ENCODE measurements at places on chromosomes 3 and 15.

DNA sequence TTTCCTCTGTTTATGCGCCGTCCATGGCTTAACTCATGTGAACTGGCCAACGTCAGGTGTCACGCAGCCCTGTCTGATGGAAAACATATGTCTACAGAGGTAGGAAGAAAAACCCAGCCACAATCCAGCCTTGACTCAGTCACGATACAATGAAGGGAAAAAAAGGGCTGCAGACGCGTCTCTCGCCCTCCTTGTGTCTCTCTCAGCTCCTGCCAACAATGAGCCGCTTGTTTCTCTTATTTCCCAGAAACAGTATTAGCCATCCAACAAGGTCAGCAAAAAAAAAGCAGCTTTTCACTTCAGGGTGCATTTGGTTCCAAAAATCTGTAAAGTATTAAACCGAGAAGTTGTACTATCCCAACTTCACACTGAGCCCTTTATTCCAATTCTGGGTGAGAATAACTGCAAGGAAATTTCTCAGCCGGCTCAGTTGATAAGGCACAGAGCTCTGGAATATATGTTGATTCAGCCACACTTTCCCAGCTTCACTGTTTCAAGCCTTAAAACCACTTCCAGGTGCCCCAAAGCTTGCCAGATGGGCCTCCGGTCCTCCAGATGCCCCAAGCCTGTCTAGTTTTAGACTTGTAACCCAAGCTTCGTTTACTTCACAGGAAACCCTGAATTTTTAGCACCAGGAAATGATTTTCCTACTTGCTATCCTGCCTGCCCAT, 79.4 kb downstream of the TM4SF4 start:
- no peak for DNase-seq

DNA sequence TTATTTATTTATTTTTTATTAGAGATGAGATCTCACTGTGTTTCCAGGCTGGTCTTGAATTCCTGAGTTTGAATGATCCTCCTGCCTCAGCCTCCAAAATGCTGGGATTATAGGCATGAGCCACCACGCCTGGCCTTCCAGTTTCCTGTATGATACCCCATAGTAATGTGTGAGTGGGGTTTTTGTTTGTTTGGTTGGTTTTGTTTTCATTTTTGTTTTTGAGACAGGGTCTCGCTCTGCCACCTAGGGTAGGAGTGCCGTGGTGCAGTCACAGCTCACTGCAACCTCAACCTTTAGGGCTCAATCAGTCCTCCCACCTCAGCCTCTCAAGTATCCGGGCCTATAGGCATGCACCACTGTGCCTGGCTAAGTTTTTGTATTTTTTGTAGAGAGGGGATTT, 30.9 kb downstream of the GOLM2 start:
- DNase-seq, result no peak

DNA sequence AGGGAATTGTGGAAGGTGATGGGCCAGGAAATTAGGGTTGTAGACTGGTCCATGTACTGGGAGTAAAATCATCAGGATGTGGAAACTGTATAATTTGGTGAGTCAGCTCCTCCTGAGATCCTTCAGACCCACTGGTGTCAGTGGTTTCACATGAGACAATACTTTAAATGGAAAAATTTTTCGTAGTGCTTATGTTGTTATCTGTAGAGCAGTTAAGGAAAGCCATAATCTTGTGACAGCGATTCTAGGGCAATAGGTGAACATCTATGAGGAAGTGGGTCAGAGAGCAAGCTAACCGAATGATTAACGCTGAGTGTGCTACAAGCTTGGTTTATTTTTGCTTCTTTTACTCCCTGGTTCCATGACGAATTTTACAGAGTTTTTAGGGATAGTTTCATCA, 200.6 kb downstream of the CADM2 start:
- DNase-seq, result no peak

GRCh38 chr3:35900079-35900478, 260.8 kb downstream of the ARPP21 start:
- no peak for DNase-seq

GRCh38 chr15:48861813-48862431, 16.0 kb upstream of the EID1 start:
- DNase-seq, result peak; percentile 70

DNA sequence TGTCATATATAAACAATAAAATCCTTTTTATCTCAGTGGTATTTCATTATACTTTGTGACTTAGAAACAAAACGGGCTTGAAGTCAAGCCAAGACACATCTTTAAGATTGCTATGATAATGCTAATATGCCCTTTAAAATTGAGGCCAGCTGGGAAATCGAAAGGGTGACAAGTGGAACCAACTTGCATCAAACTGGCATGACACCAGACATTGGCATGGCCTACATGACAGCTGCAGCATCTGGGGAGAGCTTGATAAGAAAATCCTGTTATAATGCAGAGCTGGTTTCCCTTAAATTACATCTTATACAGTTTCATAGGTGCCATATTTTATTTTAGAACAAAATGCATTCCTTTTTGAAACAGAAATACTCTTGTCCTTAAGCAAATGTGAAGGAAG, 325.2 kb downstream of the ZBBX start:
- DNase-seq, result no peak

DNA sequence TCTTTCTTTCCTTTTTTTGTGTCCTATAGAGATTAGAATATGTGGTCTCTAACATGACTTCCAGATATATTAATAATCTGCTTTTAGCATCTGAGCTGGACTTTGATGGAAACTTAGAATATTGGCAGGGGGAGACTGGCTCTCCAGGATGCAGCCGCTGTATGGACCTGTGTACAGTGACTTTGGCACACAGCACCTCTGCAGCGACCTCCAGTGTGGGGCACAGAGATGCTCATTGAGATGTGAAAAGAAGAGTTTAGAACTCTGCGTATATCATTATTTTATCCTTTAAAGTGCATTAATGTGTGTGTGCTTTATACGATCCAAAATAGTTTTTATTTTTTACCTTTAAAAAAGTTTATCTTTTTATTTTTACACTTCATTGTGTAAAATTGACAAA, 18.3 kb downstream of the CFAP161 start:
- DNase-seq, result no peak

GRCh38 chr3:45911511-45912226, 25.3 kb downstream of the CCR9 start:
- no peak for DNase-seq

DNA sequence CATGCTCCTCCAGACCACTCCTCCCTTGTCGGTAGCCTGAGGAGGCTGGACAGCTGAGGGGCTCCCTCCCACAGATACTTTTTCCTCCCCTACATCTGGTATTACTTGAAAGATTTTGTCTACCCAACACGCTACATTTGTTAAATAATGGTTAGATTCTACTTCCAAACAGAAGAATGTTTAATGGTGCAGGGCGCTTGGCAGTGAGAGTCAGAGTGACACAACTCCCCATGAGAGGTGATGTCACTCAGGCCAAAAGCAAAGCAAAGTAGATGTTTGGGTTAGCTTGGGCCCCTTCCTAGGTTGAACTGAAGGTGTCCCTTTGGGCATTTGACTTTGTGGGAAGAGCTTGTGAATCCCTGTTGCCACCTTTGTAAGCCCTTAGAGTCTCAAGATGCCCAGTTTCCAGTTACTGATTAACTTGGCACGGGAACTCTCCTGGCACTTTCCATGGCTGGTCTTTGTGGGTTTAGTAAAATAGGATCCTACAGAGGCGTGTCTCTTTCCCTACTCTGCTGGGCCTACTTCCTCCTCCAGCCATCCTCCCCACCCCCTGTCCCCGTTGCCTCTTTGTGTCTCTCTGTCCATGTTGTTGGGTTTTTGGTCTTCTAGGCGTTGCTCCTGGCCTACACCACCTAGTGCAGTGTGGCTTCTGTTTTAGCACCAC, 5.6 kb downstream of the LIMD1 start:
- DNase-seq, result no peak

DNA sequence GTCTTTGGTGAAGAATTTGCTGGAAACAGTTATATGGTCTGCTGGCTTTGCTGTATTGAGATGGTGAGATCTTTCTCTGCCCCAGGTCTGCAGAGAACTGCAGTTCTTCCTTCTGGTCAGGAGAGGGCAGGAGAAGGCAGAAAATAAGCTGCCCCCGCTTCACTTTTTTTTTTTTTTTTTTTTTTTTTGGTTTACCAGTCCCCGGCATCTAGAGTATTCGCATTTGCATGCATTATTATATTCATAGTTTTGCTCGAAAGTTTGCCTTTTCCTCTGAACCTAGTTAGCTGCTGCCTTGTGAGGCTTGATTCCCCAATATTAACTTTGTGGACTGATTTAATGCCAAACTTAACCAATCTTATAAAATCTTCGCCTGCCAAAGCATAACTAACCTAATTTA, 10.6 kb upstream of the PARL start:
- DNase-seq, result peak; percentile 58

DNA sequence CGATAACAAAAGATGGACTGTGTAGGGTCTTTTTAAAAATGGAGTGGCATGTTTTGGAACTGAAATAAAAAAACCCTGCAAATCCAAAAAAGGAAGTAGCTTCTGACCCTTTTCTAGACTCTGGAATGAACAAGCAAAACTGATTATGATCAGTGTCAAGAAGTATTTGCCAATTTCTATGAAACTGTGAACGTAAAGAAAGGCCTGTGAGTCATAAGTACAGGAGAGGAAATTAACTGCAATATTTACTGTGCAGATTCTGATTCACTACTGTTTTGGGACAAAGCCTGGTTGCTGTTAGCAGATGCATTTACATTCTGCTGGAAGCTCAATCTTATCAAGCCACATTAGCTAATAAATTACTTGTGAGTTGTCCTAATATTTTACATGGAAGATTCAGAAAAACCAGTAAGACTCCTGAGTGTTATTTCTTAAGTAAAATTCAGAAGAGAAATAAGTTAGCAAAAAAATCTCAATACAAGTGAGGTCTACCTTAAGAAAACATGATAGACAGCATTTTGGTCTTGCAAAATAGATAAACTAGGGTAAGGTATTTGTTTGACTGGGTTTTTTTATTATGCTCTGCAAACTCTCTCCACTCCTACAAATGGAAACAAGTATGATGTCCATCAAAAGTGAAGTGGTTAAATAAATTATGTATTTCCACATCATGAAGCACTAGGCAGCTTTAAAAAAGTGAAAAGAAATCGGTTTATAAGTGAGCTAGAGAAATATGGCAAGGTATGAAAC, 90.2 kb upstream of the LMOD3 start:
- DNase-seq, result peak; percentile 93

GRCh38 chr3:114827495-114827894, 319.6 kb downstream of the ZBTB20 start:
- DNase-seq, result peak; percentile 36

GRCh38 chr15:31270767-31271166, 55.9 kb upstream of the KLF13 start:
- no peak for DNase-seq

DNA sequence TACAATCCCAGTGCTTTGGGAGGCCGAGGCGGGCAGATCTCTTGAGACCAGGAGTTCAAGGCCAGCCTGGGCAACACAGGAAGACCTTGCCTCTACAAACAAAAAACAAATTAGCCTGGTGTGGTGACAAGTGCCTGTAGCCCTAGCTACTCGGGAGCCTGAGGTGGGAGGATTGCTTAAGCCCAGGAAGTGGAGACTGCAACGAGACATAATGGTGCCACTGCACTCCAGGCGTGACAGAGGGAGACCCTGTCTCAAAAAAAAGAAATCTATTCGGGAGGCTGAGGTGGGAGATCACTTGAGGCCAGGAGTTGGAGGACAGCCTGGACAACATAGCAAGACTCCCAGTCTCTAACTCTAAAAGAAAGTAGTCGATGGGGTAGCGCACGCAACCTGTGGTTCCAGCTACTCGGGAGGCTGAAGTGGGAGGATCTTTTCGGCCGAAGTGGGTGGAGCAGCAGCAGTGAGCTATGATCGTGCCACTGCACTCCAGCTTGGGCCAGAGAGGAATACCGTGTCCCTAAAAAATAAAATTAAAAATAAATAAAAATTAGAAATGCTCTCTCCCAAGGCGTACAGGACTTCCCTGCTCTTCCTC, 775 bp downstream of the C3orf33 start:
- peak; percentile 16 for DNase-seq

DNA sequence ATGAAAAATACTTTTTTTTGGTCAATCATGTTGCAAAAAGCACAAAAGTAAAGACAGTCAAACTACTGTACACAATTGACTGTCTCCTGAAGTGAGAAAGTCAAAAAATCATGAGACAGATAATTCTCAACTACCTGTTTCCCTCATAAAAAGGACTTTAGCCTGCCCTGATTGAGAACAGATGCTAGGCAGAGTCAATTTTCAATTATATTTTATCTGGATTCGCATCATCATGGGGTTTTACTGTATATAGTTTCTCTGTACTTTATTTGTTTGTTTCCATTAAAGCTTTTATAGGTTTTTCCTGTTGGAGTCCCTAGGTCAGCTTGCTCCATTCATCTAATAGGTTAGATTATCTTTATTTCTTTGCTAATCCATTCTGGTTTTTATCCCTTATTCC, 53.8 kb downstream of the ECT2 start:
- DNase-seq, result no peak

- DNase-seq, result no peak
Measured at GRCh38 chr3:135994708-135995337, 29.3 kb downstream of the PPP2R3A start.

- no peak for DNase-seq
Measured at GRCh38 chr15:40481341-40482074, 10.7 kb downstream of the CHST14 start.

- DNase-seq, result no peak
Measured at GRCh38 chr3:125212091-125212508, 448 bp downstream of the SLC12A8 start.

- DNase-seq, result no peak
Measured at GRCh38 chr15:67761343-67761742, 64.0 kb upstream of the SKOR1 start.

DNA sequence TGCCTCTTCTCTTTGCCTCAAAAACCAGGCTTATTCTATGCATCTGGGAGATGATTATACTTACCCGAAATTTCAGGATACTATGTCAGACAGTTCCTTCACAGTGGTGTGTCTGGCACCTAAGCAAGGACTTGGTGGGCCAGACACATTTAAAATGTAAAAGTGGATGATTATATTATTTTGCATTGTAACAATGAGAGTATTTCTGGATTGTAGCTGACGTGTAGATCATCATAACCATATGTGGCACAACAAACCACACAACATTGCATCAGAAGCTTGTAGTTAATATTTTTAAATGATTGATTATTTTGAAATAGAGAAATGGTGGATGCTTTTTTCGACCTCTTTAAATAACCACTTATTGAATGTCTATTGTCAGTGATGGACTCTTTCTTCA, 109.0 kb downstream of the TIGIT start:
- DNase-seq, result no peak

- no peak for DNase-seq
Measured at GRCh38 chr3:52827866-52828376, 2.6 kb downstream of the ITIH4 start.

GRCh38 chr15:99174567-99175395, 69.9 kb downstream of the SYNM start:
- no peak for DNase-seq

- DNase-seq, result no peak
Measured at GRCh38 chr3:171465763-171466162, 5.6 kb upstream of the TNIK start.

GRCh38 chr3:127791221-127791913, 30.9 kb downstream of the MGLL start:
- DNase-seq, result peak; percentile 11

GRCh38 chr3:173397161-173398110, at the start of gene NLGN1:
Gene NLGN1, plus strand, starts transcription at chr3:173397744.
- no peak for DNase-seq

GRCh38 chr3:4290272-4290893, 12.8 kb upstream of the SETMAR start:
- DNase-seq, result peak; percentile 44

- DNase-seq, result no peak
Measured at GRCh38 chr15:58258501-58259292, 120.5 kb downstream of the AQP9 start.

- DNase-seq, result no peak
Measured at GRCh38 chr3:78178740-78179363, 1139.0 kb downstream of the ROBO2 start.

GRCh38 chr3:58177747-58178527, 32.8 kb downstream of the DNASE1L3 start:
- peak; percentile 90 for DNase-seq

Measured in activated CD4-positive, alpha-beta T cell treated with anti-CD3 and anti-CD28 coated beads, Interleukin-2, Interleukin-4, amounts not matched to agents 100 ng/mL and 50 ng/mL, durations not matched to agents 16 hours and 8 hours (primary cell).